RWPE1 (cell line): ENCODE measurements at places on chromosomes 3 and 15.

DNA sequence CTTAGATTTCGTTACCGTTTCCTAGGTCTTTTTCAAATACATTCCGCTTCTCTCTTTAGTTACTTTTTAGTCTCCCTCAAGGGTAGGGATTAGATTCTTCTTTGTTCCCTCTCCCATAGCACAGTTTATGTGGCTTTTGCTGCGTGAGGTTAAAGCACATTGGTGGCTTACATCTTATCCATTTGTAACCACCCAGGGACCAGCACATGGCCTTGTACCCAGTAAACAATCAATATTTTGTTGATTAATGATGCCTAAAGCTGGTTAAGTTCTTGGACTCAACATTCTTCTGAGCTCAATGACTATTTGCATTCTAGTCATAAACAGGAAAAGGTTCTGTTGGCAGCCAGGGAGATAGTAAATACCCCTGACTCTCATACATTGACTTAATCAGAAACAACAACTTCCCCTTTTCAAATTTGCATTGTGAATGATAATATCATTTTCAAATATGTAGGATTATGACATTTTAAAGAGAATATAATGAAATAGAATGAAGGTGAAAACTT is 60.2 kb downstream of the CACNA1D start:
- no peak for DNase-seq

- no peak for DNase-seq
Measured at GRCh38 chr3:129018751-129019150, 17.6 kb downstream of the EFCC1 start.

- DNase-seq, result no peak
Measured at GRCh38 chr3:127899200-127899599, 15.8 kb upstream of the KBTBD12 start.

DNA sequence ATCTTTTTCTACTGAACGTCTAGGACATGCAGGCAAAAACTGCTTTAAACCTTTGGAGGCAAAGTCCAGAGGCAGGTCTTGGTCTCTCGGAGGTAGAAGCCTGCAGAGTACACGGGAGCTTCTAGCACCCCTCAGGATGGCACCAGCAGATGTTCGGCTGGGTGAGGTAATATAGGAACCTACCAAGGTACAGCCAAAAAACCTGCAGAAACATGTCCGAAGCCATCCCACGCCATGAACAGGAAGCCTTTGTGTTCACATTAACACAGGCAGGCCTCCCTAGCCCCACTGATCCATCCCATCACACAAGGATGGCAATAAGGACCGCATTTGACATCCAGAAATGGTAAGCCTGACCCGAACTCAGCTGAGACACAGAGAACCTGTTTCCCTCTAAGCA is 157.9 kb upstream of the HES1 start:
- no peak for DNase-seq

DNA sequence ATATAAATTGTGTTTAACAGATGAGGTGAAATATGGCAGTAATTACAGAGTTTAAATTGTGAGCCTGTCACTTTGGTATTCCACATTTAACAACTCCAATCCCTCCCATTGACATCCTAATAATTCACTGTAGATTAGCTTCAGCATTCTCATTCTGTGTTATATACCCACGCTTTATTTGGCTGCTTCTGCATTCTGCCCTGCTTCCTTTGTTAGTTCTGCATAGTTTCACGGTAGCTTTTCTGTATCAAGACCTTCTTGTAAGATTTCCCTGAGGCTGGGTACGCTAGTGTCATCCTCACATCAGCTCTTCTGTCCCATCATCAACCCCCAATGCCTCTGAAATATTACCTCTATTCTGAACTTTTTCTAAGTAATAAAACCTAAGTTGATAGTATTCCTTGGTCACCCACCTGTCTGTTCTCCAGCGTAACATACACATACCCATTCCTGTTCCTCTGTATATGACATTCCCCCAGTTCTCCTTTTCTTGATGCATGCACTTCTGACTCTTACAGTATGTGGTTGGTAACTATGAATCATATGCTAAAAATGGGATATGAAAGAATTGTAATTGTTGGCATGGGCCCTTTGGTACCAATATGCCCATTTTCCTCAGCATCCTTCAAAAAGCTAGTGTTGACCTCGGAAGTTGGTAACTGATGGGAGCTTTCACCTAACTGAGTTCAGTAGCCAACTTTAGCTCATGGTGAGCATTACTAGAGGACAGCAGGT is 171.2 kb downstream of the KLHL25 start:
- no peak for DNase-seq

DNA sequence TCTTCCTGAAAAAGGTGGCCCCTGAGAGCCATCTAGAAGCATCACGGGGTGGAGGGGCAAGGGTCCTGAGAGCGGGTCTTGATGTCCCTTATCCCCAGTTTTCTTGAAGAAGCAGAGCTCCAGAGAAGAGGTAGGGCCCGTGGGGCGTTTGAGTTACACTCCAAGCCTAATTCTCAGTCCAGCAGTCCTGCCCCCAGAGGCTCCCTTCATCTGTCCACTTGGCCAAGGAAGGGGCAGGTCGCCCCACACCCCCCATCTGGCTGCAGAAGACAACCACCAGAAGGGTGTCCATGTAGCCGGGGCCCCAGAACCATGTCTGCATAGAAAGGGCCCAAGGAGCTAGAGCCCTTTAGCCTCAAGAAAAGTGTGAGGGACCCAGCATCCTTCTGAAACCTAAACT is 25.5 kb upstream of the RPL32 start:
- DNase-seq, result no peak

DNA sequence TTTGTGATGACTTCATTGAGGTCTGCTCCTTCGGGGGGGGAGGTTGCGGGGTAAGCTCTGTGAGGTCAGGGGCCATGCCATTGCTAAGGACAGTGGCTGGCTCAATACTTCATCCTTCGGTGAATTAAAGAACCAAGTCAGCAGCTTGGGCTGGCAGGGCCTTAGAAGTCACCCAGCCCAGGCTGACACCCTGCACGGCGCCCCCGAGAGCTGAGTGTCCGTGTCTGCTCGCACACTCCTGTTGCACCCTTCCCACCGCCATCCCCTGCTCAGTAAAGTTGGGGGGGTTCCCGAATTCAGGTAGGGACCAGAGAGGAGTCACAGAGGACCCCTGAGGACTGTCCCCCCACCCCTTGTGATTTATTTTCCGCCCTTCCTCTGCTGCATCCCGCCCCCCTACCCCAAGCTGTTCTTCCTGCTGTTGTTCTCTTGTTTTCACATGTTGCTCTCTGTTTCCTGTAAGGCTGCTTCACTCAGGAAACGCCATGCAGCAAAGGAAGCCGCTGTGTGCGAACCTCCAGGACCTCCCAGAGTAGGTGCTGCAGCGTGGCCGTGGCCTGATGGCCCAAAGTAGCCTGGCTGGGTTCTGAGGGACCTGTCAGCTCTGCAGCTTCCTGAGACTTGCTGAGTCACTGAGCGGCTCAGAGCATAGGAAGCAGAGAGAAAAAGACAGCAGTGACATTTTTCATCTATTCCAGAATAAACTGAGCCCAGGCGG is 14.4 kb downstream of the EFCC1 start:
- DNase-seq, result no peak

- no peak for DNase-seq
Measured at GRCh38 chr15:38823263-38823662, 258.6 kb upstream of the RASGRP1 start.

DNA sequence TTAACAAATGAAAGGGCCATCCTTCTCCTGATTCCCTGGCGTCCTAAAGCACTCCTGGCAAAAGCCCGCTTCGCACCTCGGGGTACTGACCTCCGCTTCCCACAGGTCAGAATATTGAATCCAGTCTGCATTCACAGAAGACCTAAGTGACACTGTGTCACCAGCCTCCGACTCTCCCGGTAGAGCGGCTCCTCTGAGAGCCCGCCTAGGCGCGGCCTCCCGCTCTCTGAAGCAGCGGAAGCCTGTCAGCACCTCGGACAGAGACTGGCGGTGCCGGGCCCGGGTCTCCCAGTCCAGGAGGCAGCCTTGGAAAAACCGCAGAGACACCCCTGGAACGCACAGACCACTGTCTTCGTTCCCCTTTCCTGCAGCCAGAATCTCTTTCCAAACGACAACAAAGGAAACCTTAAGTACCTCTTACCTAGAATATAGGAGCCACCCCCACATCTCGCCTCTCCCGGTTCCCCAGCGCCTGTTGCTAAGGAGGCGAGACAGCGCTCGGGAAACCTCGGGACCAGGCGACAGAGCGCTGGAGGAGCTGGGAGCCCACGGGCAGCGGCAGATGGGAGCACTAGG is 1.2 kb downstream of the GABRB3 start:
- DNase-seq, result no peak

- DNase-seq, result no peak
Measured at GRCh38 chr3:90055666-90056065, 948.2 kb downstream of the EPHA3 start.

DNA sequence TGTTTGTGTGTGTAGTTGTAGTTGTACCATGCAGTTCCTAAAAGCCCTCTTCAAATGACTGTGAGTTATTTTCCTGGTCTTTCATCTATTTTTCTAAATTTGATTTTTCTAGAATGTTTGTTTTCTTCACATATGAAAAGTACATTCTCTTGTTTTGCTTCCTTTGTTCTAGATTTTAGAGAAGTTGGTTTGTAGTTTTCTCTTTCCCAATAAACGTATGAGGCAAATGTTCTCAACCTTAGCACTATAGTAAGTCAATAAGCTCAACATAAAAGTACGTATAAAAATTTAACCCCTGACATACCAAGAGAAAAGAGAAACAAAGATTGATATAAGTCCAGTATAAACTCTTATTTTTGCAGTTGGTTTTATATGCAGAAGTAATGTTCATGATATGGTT is 74.7 kb downstream of the IL1RAP start:
- no peak for DNase-seq

- DNase-seq, result no peak
Measured at GRCh38 chr15:73141216-73141900, 89.1 kb downstream of the NEO1 start.

- no peak for DNase-seq
Measured at GRCh38 chr3:19527746-19528145, 379.4 kb downstream of the KCNH8 start.

- peak; percentile 91 for DNase-seq
Measured at GRCh38 chr15:67065531-67066005, at the start of gene SMAD3. Gene SMAD3 (plus strand): TSS chr15:67065602. CDS start chr15:67066155, 553 bp downstream.

GRCh38 chr3:120798346-120798745 is 55.8 kb downstream of the GTF2E1 start:
- no peak for DNase-seq

- DNase-seq, result no peak
Measured at GRCh38 chr15:79775821-79776220, 121.0 kb downstream of the MTHFS start.

DNA sequence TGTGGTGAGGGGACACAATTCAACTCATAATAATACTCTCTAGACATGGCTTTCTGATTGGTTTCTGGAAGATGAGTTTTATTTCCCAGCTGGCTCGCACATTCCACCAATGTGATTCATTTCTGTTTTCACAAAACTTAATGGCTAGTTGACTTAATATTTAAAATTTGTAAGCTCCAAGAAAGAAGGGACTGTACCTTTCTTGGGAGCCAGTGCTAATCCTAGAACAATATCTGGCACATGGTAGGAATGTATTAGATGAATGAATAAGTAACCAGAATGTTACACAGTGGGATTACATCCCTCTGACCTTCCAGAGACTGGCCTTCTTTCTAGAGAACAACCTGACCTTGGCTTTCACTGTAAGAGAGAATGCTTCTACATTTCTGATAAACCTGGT is 262.8 kb downstream of the RORA start:
- no peak for DNase-seq

GRCh38 chr3:63555767-63556166 is 96.7 kb upstream of the SNTN start:
- no peak for DNase-seq

GRCh38 chr15:27342991-27343390 is 372.0 kb downstream of the GABRG3 start:
- DNase-seq, result no peak

DNA sequence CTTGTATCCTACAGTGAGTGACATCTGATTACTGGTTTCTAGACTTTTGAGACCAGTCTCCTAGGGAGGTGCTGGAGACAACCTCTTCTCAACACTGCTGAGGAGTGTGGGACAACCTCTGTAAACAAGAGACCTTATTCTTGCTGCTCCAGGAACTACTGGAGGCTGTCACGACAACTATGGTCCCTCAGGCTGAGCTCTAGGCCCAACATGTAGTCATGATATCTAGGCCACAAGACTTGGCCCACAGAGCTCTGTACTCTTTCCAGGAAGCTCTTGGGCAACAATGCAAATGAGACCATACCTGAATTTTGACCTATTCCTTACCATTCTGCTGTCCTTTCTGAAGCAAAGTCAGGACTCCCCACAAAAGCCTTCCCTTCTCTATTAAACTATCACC is 24.3 kb upstream of the HEG1 start:
- DNase-seq, result no peak

GRCh38 chr3:81477740-81478139 is 283.7 kb downstream of the GBE1 start:
- no peak for DNase-seq

- DNase-seq, result no peak
Measured at GRCh38 chr3:182904164-182904563, 76.2 kb downstream of the DCUN1D1 start.
